Prostate gland (tissue), 2 donors: ENCODE measurements at places on chromosomes 7 and 10. TPM values are rescaled to one million over a fixed set of nuclear protein-coding genes. Genes with fewer than 3 reads are reported as not detected.
A peak's percentile ranks its signal among the peaks of the same experiment; 100 is the strongest.

- no peak for DNase-seq
Observed at GRCh38 chr10:131729361-131729760, 171.4 kb upstream of the PPP2R2D start.

DNA sequence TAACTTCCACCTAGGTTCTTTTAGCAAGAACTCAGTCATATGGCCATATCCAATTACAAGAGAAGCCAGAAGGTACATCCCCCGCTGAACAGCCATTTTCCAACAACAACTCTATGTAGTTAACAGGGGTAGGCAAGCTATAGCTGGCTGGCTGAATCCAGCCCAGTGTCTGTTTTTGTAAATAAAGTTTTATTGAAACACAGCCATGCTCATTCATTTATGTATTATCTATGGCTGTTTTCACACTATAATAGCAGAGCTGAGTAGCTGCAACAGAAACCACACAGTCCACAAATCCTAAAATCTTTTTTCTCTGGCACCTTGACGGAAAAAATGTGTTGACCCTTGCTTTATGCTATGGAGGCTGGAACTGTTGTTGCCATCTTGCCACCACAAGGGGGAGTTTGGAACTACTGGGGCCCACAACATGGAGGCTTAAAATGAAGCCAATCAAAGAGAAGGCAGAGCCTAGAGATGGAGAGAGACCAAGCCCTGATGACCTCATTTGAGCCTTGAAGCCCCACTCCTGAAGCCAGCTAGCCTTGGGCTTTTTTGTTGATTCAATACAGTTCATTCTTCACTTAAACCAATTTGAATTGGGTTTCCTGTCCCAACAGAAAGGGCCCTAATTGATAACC lies 33.3 kb upstream of the XPNPEP1 start:
- no peak for DNase-seq

DNA sequence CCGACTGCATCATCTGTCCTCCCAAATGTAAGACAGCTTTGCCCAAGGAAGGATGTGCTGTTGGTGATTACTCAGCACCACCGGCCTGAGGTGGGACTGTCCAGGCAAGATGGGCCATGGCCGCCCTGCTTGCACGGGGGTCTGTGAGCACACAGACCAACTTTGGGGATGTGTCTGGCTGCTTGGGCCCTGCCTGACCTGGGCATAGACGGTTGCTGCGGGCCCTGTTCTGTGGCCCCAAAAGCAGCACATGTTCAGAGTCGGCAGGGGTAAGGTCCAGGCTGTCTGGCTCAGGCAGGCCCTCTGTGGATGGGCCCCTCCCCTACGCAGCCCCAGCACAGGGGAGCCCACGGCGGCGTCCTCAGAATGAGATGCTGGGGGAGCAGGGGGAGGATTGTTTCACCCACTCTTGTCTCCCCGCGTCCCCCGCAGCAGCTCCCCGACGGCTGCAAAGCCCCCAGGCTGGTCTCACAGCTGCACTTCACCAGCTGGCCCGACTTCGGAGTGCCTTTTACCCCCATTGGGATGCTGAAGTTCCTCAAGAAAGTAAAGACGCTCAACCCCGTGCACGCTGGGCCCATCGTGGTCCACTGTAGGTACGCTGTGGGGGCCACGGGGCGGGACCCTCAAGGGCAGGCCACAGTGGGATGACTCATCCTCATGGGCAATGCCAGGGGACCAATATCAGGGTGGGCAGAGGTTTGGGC lies 58.4 kb downstream of the MKI67 start:
- DNase-seq, result no peak

DNA sequence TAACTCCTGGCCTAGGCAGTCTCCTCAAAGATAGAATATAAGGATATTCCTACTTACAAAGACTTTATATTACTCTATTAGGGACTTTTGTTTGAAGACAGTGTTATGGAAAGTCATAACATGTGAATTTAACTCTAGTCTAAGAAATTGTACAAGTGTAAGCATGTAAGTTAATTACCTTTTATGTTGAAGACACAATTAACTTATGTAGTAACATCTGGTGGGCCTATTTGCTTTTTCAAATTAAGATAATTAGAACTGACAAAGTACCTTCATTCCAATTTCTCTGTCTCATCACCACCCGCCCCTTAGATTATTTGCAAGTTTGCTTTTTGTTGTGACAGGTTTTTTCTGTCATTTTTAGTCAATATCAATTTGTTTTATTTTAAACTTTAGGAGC lies 126.0 kb upstream of the THSD7A start:
- DNase-seq, result no peak

DNA sequence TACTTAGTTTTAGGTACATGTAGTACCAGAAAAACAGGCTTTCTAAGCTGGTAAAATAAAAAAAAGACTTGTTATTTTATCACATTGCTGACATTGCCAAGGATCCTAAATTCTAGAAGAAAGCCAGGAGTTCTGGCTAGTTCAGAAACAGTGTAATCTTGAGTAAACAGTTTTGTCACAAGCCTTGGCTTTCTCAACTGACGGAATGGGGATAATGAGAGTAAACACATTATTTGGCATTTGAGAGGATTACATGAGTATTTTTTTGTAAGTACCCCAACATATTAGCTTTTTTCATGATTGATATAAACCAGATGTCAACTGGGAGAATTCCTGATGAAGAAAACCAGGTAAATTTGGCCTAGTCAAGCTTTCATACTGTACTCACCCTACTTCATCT lies 269.8 kb downstream of the SORCS1 start:
- no peak for DNase-seq

DNA sequence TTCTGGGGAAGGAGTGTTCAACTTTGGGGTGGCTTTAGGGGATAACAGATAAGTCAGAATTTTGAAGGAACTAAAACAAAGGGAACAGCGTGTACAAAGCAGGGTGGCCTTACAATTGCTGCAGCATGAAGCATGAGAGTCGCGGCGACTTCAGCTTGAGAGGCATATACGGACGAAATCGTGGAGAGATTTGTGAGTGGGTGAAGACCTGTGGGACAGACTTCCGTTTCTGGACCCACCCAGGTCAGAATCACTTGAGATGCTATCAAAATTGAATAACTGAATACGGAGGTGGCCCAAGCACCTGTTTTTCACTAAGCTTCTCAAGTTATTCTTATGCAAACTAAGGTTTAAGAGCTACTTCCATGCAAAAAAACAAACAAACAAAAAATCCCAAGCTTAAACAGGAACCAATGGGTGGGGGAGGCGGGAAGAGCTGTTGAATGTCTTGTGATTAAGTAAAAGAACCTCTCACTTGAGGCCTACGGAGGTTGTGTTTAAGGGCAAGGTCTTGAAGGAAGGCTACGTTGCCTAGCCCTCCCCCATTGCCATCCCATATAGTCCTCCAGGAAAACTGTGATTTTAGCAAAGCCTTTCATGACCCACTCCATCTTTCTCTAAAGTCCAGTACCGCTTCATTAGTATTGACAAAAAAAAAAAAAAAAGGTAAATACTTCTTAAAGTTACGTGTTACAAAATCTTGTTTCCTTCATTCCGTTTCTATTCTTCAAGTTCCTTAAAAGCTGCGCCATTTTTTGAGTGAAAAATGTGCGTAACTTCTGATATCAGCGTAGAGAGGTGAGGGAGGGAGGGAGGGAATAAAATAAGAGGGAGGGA lies 1.3 kb upstream of the TRIM24 start:
- no peak for DNase-seq

DNA sequence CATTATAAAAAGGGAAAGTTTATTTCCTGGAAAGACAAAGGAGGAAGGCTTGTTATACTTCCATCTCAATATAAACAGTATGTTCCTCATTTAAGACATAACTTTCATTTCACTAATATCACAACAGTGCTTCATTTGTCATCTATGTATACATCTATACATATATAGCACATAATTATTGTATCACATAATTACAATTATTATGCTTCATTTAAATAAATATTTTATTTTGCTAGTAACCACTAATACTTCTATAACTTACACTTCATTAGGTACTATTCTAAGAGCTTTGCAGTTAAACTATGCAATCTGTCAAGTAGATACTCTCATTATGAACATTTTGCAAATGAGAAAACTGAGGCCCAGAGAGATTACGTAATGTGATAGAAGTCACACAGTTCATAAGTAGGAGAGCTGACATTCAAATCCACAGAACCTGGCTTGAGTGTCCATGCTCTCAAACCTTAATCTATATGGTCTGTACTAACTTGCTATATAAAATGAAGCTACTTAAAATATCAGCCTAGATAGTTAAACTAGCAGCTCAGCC lies 86.5 kb downstream of the PPP1R3A start:
- DNase-seq, result no peak

- DNase-seq, result no peak
Observed at GRCh38 chr7:110592557-110592956, 498.4 kb upstream of the LRRN3 start.

- DNase-seq, result no peak
Observed at GRCh38 chr7:103499976-103500375, 54.0 kb upstream of the SLC26A5 start.

GRCh38 chr7:19121977-19122588 lies 4.6 kb upstream of the TWIST1 start:
- DNase-seq, result no peak

DNA sequence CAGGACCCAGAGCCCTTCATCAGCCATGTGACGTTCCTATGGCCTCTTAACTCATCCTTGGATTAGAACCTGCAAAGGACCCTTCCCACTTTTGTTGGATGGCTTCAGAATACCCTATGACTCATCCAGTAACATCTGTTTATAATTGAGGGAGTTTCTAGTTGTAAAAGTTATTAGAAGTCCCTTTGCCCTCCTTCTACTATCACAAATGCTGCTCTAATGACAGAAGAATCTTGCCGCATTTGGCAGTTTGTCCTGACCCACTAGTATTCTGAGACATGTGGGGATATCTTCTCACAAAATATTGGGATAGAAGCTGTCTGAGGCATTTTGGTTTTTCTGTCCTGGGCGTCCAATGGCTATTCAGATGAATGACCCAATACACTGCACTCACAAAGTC lies 251.8 kb upstream of the TMEM72 start:
- no peak for DNase-seq

- DNase-seq, result no peak
Observed at GRCh38 chr7:94011714-94012353, 7.7 kb upstream of the BET1 start.

DNA sequence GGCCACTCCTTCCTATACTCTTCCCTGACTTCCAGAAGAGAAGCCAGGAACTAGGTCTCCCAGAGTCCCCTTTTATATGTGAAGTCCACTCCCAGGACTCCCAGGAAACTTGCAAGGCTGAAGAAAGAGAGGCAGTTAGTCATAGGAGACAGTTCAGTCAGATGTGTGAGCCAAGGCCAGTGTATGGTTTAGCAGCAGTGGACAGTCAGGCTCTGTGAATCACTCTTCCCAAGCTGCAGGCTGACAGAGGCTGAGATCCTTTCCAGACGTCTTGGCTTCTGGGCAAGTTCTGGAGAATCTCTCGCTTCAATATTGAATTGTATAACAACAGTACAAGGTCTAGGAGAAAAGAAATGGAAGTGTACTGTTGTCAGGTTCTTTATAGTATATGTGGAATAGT lies 26.9 kb downstream of the BLVRA start:
- no peak for DNase-seq

- DNase-seq, result no peak
Observed at GRCh38 chr7:122532406-122533269, 166.3 kb downstream of the RNF133 start.

DNA sequence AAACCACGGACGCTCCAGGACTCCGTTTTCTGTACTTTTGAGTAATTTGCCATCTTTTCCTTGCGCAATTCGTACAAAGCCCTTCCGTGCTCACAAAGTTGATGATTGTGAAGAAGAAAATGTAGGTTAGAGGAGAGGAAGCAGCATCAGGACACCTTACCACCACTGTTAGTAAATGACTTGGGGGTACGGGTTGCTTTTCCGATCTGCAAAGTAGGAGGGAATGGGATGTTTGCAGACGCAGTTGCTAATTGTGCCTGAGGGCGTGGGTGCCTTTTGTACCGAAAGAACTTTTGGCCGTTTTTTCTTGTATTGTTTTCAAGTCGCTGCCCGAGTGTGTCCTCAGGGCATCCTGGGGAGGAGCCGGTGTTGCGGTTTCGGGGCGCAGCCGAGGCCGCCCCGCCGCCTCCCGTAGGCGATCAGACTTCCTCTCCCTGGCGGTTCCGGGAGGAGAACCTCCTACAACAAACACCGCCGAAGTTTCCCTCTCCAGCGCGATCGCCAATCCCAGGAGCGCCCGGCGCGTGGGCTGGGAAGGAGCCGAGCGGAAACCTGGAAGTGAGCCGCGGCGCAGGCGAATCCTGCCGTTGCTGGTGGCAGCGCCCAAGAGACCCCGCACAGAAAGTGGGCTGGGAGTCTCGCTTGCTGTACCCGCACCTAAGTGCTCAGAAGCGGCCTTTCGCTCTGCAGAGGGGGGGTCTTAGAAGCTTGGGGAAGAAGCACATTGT lies 1.0 kb downstream of the PRR15 start:
- DNase-seq, result peak; percentile 22

DNA sequence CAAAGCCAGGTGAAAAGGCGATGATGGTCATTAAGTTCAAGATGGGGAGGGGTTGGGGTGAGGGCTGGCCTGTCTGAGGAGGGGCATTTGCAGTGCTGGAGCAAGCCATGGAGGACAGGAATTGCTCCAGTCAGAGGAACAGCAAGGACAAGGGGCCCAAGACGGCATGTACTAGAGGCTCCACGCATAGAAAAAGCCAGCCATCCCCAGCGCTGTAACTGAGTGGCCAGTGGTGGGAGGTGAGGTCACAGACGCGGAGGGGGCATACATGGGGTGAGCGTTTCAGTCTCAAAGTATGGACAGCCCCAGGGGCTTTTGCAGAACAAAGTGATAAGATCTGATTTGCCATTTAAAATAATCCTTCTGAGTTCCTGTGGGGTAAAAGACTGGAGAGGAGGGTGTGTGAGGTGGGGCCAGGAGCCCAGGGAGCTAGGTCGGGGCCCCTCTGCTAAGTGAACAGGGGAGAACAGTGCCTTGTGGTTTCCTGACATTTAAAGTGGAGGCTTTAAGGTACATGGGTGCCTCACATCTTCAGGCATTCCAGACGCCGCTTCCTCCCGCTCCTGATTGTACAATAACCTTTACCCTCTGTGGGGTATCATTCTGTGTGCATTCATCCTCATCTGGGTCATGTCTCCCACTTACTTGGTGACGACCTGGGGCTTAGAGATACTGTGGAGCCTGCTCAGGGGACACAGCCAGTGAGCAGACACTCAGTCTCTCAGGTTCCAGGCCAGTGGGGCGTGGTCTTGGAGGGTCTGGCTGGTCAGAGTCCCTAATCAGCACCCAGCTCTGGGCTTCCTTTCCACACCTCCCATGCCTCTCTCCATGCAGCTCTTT lies 105.6 kb upstream of the GPR26 start:
- DNase-seq, result no peak

GRCh38 chr10:101152316-101152715 lies 21.2 kb downstream of the TLX1 start:
- no peak for DNase-seq

The TRRAP gene
- 38.3 TPM for total RNA-seq

The PSAP gene
- 1,144 TPM for total RNA-seq

The LIPN gene
- not detected for total RNA-seq

The CLRN3 gene
- total RNA-seq, result not detected

The HGF gene
- 8.1 TPM for total RNA-seq
